ENCODE measurements at places on chromosomes 13 and 19.

GRCh38 chr13:40458720-40458990 is 207.8 kb downstream of the FOXO1 start:
- no peak for DNase-seq

DNA sequence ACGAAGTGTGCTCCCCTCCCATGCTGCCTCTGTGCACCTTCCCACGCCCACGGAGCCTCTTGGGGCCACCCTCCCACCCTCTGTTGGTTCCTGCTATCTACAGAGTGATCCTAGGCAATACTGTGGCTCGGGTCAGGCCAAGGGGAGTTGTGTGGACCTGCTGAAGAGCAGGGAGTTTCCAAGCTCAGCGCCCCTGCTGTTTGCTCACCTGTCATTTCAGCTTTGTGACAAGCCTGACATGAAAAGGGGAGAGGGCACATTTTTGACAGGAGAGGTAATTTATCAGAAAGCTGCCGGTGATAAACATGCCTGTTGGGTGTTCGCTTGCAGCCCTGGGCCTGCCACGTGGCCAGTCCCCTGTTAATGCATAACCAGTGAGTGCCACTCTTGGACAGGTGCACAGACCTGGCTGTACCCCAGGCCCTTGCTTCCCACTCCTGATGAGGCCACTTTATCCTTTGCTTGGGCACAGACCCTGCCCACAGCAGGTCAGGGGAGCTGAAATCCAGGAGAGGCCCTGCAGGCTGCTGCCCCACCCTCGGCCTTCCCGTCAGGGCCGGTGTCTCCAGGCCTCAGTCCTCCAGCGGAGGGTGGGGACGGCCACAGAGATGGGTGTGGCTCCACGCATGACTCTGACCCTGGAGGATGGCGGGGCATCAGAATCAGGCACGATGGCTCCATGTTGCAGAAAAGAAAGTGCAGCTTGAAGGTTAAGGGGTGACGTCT is 201.5 kb upstream of the GPR12 start:
- no peak for DNase-seq

DNA sequence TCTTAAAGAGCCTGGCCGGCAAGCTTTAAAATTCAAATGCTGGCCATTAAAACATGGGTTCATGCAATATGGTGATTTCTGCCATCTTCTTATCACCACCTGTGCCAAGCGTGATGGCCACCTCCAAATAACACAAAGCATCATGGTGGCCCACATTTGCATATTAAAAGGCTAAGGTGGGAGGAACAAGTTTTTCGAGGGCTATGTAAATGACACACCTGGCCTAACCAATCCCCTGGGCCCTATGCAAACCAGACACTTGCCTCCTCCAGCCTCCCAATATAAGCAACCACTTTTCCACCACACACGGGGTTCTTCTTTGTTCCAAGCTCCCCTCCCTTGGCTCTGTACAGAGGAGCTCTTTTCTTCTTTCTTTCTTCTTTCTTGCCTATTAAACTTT is 14.4 kb downstream of the LILRB4 start:
- DNase-seq: no peak

- peak; percentile 66 for DNase-seq
Measured at GRCh38 chr19:19618219-19619051, at the start of gene PBX4. TSS of gene PBX4 (minus strand) at chr19:19618687. CDS start at chr19:19618629, 58 bp downstream.

DNA sequence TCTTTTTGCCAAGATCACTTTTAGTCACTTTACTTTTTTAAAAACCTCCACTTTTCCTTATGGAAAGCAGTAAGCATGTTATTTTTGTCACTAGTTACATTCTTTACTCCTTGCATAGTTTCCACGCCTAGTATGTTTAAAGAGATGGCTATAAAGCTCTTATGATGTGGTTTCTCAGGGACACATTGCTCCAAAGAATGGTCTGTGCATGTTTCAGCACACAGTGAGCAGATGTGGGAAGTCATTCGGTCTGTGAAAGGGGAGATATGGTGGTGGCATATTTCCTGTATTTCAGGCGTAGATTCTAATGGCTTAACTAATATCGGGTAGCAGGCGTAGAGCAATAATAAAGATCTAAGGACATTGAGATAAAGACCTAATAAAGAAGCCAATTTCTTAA is 180.7 kb downstream of the SLITRK6 start:
- no peak for DNase-seq

GRCh38 chr13:32940601-32941000 is 75.6 kb upstream of the KL start:
- DNase-seq: no peak

DNA sequence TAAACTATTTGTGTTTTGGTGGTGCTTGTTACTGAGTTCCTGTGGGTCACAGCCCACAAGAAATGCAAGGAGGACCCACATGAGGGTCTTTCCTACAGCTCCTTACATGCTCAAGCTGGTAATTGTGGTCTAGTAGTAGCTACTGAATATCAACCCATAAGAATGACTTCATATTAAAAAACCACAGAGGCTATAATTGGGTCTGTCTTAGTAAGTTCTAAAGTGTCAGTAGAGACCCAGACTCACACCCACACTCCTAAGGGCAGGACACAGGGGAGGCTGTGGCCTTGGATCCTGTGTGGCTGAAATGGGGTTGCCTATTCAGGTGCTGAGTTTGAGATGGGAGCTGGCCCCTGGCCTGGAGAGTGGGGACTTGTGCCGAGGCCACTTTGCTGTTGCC is 19.6 kb downstream of the TFDP1 start:
- DNase-seq: no peak

GRCh38 chr19:49880162-49880869 is 2.8 kb downstream of the TBC1D17 start:
- no peak for DNase-seq

GRCh38 chr13:32001769-32002168 is 29.8 kb upstream of the FRY start:
- DNase-seq: no peak

DNA sequence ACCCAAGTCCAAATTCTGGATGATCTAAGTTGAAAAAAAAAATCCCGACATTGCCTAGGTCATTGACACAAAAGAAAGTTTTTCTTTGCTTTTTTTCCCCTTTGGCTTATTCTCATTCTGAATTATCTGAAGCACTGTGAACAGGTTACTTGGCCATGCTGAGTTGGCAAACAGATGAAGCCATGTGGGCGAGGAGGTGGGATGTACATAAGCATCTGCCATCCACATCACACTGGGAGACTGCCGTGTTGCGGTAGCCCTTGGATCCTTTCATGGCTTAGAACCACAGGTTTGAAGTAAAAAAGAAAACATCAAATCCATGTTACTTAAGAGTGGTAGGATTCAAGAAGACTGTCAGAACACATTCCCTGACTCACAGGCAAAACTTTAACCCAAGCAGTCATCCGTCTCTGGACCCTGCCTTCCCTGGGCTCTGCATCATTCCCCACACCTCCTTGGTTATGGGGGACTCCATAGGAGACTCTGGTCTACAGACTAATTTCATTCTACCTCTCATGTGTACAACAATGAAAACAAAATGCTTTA is 242.5 kb upstream of the SERP2 start:
- no peak for DNase-seq

- DNase-seq: no peak
Measured at GRCh38 chr13:50585674-50586413, 257.6 kb downstream of the DLEU7 start.

DNA sequence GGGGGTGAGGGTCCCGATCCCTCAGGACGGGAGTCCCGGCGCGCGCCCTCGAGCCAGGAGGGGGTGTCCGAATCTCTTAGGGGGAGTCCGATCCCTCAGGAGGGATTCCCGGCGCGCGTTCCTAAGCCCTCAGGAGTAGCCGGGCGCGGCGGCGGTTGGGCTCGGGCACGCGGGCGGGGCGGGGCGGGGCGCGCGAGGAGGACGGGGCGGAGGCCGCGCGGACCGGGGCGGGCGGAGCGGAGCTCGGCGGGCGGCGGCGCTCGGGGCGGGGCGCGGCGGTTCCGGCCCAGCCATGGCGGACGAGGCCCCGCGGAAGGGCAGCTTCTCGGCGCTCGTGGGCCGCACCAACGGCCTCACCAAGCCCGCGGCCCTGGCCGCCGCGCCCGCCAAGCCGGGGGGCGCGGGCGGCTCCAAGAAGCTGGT is at the start of gene CUL4A:
Gene CUL4A, plus strand, starts transcription at position 278 of the 423 bp plus-strand sequence. Its CDS starts 15 bp downstream, at position 293.
- no peak for DNase-seq

- DNase-seq: no peak
Measured at GRCh38 chr13:113528813-113529180, 38.3 kb upstream of the DCUN1D2 start.

DNA sequence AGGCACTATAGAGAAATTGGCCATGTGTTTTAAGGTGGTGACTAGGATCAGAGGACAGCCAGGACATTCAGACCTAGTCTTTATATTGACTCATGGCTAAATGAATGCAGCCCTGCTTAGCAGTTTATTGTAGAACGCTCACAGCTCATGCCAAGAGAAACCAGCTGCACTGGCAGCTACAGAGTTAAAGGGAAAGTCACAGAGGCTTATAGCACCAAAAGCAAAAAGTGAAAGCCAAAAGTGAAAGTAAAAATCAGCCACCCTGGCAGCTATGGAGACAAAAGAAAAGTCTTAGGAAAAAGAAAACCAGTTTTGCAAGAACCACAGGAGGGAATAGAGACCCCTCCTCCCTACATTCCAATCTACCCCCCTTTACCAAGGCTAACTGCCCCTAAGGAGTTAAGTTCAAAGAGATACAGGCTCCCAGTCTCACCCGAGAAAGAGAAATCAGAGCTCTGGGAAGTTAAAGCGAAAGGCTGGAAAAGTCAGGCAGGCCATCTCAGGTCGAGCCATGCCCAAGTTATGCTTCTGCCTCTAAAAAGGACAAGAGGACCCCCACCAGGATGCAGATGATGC is 99.0 kb downstream of the ZNF429 start:
- no peak for DNase-seq

GRCh38 chr19:30792561-30793505 is 420.6 kb downstream of the ZNF536 start:
- no peak for DNase-seq

Data from keratinocyte (primary cell).